ENCODE measurements at places on chromosomes 7 and 10.

DNA sequence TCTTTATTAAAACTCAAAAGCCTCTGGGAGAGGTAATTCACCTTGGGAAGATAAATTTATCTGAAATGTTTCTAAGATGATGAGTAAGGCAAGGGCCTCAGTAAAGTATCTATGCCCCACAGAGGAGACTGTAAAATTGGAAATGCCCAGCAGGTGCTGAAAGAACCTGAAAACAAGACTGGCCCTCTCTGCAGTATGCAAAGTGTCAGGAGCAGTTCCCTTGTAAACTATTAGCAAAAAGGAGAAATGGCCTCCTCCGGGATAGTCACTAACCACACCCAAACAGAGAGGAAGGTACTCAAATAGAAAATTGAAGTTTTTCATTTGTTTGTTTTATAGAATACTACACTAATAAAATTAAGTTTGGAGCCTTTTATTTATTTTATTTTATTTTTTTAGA lies 81.2 kb downstream of the FZD1 start:
- DNase-seq, result no peak

- DNase-seq, result no peak
Observed at GRCh38 chr10:10605551-10606081, 412.1 kb upstream of the CELF2 start.

GRCh38 chr10:127337801-127338200 lies 141.4 kb upstream of the INSYN2A start:
- no peak for DNase-seq

DNA sequence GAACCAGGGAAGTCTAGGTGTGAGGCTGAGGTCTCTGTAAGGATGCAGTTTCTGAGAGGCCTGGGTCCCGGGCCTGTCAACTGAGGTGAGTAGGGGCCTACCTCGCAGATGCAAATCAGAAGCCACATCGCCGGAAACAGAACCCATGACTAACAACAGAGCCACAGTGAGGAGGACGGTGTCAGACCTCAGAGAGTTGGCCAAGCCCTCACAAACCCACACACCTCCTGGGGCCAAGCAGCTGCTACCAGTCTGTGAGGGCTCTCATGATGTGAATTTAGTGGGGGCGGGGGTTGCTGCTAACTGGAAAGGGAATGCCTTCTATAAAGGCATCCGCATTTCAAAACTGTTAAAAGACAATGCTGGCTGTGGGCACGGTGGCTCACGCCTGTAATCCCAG lies 103.0 kb downstream of the COBL start:
- no peak for DNase-seq
